ENCODE measurements at places on chromosomes 4 and X.

DNA sequence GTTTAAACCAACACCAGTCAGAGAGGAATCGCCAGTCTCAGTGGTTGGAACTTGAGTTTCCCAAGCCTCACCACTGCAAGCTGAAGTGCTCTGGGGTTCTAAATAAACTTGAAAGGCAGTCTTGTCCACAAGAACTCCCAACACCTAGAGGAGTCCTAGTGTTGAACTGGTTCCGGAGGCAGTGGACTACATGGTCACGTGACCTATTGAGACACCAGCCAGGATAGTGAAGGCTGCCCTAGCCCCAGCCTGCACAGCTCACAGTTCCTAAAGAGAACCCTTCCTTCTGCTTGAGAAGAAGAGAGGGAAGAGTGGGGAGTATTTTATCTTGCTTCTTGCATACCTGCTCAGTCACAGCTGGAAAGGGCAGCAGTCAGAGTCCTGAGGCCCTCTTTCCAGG is 1012.7 kb upstream of the ADGRL3 start:
- DNase-seq: no peak

GRCh38 chr4:56115898-56116297 is 167.2 kb downstream of the CEP135 start:
- no peak for DNase-seq

DNA sequence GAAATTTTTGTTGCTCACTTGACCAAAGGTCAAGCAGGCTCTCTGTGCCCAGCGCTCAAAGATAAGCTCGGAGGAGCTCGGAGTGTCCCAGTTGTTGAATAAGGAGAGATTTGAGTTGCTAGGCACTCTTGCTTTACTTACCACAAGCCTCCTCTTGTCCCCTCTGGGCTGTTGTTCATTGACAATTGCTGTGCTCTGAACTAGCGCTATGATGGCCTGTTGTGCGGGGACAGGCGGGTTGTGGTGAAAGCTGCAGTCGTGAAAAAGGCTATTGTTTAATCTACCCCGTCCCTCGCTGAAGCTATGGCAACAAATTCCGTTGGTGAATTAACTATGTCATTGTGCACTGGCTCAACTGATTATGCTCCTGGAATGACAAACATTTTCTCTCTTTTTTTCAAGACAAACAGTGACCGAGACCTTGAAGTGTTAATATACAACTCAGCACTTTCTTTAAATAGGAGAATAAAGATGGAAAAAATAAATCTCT is 21.0 kb upstream of the POLA1 start:
- DNase-seq: no peak

GRCh38 chrX:16119353-16120220 is 3.8 kb upstream of the GRPR start:
- DNase-seq: no peak

DNA sequence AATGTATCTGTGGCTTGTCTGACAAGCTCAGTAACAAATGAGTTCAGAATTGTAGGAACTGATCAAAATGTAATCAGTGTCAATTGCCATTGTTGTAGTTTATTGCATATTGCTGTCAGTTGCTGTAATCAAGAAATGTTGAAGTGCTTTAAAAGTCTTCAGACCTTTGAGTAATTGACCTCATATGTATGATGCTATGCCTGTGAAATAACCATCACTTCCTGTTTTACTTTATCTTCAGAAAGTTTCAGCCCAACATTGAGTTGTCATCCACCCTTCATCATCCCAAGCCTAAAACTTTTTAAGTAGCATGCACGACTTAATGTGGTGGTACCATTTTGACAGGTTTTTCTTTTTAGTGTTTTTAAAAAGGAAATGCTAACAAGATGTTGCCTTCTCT is 212.4 kb downstream of the ARHGAP10 start:
- DNase-seq: no peak

DNA sequence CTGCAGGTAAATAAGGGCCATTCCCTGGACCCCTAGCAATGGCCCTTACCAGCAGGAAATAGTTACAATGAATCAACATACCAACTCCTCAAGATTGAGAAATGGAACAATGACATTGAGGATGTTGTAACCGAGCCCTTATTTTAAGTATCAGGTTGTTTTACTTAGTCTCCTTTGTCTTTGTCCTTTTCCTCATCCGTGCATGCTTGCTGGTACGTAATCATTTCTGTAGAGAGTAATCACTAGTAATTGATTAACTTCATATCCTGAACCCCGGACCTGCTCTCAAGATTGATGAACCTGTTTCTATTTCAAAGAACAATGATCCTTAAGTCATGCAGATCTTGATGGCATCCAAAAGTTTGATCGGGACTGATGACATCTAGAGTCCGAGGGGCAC is 98.6 kb upstream of the LANCL3 start:
- DNase-seq: no peak

- DNase-seq: no peak
These were observed 113.0 kb downstream of the AMELX start for GRCh38 chrX:11406109-11406765.

- no peak for DNase-seq
These were observed 452.4 kb downstream of the BCOR start for GRCh38 chrX:39645178-39645895.

DNA sequence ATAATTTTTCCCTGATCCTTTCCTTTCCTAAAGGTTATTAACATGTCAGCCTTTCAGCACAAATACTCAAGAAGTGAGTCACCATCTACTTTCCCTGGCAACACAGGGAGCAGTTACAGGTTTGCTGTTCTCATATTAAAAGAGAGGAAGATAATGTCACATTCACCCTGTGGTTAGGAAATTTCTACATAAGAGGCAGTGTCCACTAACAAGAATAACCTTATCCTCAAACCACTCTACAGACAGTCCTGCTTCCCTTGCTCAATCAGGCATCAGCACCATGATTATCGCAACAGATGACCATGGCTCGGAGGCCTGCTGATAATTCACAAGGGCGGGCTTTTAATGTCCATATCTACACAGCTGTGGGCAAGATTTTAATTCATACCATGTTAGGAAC is 30.9 kb downstream of the RNF150 start:
- no peak for DNase-seq

DNA sequence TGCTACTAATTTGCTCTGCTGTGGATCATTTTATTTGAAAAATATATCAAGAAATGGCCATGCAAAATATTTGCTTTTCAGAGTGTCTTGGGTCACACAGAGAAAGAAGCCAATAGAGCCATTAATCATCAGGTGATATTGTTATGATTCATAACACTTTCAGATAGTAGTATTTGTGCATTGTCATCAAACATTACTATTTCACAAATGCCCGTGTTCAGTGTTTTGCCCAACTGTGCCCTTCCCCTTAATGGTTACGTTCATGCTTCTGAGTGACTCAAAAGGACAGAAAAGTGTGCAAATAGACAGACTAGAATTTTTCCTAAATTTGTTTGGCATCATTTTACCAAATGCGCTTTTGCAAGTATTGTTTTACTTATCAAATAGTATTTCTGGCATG is 46.5 kb downstream of the PHOX2B start:
- no peak for DNase-seq

All from spinal cord (tissue), 10 donors.